Activated T-cell treated with anti-CD3 and anti-CD28 coated beads, Interleukin-2, amount 50 U/mL, for 24 hours (primary cell): ENCODE measurements at places on chromosomes 1 and 21.

DNA sequence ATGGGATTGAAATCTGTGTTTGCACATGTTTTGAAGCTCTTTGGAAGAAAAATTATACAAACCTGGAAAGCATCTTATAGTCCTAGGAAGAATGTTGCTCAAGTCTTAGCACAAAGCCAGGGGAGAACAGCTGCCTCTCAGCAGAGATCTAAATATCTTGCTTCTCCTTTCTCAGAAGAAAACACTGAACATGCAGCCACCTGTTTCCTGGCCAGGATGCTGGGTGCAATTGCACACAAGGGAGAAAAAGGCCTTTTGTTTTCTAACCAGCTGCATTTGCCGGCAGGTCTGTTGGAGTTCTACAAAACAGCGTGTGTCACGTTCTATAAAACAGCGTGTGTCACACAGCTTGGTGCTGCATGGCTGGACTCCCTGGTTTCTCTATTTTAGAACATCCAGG lies 259.6 kb upstream of the PLD5 start:
- DNase-seq = no peak

GRCh38 chr21:28160378-28160777 lies 832.3 kb downstream of the LTN1 start:
- no peak for DNase-seq

DNA sequence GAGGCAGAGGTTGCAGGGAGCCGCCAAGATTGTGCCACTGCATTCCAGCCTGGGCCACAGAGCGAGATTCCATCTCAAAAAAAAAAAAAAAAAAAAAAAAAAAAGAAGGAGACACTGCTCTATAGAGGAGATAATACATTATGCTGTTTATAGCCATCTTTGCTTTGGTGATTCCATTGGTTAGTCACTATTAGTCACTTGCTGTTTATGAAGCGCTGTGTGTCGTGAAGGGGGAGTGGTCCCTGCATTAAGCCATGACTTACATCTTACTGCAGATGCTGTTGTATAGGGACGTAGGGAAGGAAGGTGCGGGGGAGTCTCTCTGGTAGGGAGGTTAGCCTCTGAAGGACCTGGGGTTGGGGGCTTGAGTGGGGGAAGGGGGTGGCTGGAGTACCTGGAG lies 48.3 kb downstream of the HUNK start:
- DNase-seq = no peak

GRCh38 chr1:54408147-54409066 lies 2.2 kb upstream of the SSBP3 start:
- no peak for DNase-seq

DNA sequence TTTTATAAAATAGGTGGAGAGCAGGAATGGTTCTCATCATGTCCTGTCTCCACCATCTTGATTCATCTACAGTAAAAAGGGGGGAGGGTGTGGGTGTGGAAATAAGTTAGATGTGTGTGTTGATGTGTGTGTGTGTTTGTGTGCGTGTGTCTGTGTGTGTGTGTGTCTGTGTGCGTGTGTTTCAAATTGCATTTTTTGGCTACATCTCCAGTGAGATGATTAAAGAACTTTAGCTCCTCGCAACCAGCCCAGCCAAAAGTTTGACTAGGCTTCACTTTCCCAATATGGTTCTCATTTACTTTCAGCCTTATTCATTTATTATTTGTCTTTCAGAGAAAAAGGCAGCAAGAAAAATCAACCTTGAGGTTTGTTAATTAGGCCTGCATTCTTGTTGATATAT lies 14.7 kb upstream of the HAO2 start:
- DNase-seq = no peak

DNA sequence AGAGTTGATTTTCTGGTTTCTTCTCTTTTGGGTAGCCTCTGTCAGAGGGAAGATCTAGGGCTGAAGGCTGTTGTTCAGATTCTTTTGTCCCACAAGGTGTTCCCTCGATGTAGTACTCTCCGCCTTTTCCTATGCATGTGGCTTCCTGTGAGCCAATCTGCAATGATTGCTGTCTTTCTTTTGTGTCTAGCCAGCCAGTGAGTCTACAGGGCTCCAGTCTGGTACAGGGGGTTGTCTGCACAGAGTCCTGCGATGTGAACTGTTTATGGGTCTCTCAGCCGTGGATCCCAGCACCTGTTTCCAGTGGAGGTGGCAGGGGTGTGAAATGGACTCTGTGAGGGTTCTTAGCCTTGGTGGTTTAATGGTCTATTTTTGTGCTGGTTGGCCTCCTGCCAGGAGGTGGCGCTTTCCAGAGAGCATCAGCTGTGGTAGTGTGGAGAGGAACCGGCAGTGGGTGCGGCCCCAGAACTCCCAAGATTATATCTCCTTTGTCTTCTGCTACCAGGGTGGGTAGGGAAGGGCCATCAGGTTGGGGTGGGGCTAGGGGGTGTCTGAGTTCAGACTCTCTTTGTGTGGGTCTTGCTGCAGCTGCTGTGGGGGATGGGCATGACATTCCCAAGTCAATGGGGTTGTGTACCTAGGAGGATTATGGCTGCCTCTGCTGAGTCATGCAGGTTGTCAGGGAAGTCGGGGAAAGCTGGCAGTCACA lies 81.3 kb upstream of the C21orf91 start:
- no peak for DNase-seq

DNA sequence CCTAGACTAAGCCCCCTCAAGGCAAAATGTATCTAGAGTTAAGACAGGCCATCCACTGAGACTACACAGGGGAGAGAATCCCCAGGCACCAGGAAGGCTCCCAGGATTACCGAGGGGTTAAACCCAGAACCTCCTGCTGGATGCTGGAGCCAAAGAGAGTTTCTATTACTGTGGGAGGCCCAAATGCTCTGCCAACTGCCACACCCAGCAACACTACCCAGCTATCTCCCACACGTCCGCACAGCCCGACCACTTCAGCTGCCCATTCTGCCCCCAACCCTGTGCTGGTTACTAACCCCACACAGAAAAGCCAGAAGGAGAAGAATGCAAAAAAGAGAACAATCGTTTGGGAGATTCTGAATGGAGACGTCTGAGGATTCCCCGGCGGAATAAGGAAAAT lies 63.6 kb downstream of the CD46 start:
- no peak for DNase-seq

DNA sequence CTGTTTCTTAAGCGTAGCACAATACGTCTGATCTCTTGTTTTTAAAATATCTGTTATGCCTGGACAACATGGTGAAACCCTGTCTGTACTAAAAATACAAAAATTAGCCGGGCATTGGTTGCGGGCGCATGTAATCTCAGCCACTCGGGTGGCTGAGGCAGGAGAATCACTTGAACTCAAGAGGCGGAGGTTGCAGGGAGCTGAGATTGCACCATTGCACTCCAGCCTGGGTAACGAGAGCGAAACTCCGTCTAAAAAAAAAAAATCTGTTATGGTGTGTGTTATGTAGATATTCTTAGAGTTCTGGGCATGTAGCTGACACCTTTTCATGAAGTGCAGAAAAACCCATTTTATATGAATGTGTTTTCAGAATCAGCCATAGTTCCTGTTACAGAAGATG lies 38.2 kb downstream of the RABGAP1L start:
- no peak for DNase-seq

DNA sequence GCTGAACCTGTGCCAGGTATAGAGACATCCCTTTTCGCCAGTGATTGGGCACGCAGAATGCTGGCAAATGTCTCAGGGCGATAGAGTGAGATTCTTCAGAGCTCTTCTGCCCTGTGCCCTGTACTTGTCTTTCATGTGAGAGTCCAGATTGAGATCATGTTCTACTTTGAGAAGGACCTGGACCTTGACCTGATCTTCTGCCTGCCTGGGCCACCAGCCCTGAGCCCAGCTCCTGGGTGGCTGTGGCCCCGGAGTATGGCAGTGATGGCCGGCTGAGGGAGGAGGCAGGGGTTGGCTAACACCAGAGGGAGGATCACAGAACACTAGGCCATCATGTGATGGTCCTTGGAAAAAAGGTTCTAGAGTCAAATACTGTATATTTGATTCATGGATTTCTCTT lies 13.8 kb downstream of the STRIP1 start:
- no peak for DNase-seq

DNA sequence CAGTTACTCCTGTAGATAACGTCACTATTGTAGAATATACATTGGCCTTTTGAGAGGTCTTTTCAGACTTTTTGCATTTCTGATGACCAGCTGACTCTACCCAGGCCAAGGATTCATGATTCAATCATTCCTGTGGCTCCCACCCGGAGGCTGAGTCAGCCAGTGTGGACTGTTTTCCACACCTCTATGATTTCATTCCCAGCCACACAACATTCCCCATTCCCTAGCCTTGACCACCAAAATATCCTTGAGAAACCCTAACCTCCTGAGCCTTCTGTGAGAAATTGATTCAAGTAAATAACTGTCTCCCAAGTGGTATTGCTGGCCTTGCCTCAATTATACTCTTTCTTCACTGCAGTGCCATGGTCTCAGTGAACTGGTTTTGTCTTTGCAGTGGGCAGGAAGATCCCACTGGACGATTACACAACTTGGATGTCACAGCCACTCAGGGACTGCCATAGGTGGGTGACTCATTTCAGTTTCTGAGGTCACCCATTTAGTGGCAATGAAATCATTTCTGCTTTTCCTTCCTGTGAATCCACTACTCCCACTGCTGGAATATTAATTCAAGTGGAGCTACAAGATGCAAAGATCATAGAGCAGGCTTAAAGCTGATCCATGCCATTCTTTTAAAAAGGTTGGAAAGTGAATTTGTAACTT lies 518.6 kb upstream of the ZP4 start:
- DNase-seq = no peak

GRCh38 chr1:198408716-198409115 lies 131.8 kb downstream of the ATP6V1G3 start:
- no peak for DNase-seq

DNA sequence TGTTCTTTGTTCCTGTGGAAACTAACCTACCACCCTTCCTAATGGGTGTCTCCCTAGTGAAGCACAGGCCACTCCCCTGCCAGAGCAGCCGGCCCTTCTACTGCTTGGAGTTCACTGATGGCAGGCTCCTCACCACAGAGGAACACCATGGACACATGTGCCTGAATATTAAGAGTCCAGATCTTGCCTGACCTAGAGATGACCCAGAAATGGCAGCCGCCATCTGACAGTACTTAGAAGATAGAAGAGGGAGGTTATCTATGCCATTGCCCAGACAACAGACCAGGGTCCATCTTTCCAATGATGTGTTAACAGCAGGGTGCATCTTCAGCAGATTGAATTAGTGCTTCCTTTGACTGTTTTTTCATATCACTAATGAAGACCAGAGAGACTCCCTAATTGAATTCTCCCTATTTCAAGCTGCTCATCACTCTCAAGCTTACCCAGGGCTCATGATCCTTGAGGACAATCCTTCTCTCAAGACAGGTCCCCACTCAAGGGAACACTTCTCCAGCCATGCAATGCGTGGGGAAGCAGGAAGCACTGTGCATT lies 59.8 kb downstream of the PLEKHA6 start:
- DNase-seq = no peak

DNA sequence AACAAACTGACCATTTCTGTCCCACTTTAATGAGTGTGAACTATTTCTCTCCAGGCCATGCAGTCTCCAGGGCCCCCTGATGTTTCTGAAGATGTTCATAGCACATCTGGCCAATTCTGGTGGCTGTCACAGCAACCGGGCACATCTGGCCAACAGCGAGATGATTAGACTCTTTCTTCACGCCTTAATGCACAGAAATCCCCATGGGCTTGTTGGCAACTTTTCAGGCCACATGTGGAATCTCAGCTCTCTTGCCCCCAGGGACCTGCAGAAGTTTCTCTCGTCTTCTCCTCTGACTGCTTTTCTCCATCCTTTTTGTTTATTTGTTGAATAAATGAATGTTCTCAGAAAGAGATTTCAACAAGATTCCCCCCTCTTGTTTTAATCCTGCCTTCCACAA lies 71.2 kb upstream of the HMGB4 start:
- DNase-seq = no peak

DNA sequence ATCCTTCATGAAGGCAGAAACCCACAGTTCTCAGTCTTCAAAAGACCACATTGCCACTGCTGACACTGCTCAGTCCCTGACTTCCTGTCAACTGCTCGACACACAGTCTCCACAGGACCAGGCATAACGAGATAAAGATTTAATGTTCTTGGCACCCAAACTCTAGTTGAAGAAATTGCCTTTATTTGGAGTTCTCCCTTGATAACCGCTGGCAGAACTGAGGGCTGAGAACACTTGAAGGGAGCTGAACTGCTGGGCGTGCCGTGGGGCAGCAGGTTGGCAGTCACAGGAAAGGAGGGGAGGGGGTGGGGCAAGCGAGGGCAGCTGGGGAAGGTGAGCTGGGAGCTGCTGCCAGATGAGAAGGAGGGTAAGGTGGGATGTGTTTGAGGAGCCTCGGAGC lies 15.9 kb downstream of the HENMT1 start:
- peak; percentile 56 for DNase-seq

- no peak for DNase-seq
Measured at GRCh38 chr1:177472567-177472966, 301.8 kb downstream of the BRINP2 start.

- no peak for DNase-seq
Measured at GRCh38 chr1:227546059-227546458, 17.3 kb upstream of the ZNF678 start.

DNA sequence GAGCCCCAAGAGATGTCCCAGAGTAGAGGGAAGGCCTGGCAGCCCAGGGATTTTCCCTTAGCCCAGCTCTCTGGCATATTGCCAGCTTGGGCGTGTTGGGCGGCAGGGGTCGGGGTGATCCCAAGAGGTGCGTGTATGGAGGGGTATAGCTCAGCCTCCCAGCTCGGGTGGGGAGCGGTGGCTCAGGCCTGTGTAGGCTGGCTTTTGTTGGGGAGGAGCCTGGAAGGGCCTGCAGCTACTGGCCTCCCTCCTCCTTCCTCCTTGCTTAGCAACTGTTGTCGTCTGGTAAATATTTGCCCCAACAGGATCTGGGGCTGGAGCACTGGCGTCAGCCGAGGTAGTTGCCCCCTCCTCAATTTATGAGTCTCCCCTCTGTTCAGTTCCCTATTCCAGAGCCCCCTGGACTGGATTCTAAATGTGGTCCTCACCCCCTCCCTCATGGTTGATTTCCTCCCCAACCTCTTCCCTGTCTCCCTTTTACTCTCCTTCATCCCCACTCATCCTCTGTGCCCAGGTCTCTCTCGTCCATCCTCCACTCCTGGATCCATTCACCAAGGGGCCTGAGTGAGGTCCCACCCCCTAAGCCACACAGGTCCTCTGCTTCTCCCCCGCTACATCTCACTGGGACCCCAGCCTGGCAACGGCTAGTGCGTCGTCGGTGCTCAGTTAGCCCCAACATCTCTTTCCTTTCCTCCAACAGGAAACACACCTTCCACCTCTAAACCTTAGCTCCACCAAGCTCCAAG lies 10.3 kb upstream of the LMNA start:
- DNase-seq = peak; percentile 58

DNA sequence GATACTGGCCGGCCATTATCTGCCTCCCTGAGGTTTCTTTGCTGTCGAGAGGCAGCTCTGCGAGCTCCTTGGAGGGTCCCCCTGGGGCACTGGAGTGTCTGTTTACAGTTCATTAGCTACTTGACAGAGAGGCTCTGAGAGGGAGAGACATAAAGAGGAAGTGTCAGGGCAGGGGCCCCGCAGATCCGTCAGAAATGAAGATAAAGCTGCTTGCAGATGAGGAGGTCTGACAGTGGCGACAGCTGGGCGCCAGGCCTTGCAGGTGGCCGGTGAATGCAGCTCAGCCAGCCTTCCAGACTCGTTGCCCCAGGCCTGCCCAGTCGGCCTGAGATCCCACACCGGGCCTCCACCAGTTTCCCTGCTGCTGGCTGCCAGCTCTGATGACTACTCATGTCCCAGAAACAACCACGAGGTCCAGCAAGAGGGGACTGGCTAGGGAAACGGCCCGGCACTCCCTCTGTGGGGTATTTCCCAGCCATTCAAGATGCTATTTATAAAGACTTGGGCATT lies 84.7 kb downstream of the DISP3 start:
- DNase-seq = no peak

GRCh38 chr1:32151319-32151787 lies 28.1 kb upstream of the TXLNA start:
- DNase-seq = no peak

- DNase-seq = no peak
Measured at GRCh38 chr1:246680696-246681130, 43.5 kb upstream of the SCCPDH start.
